Sigmoid colon (tissue), 7 donors: ENCODE measurements at places on chromosomes 12 and 14. TPM values are rescaled to one million over a fixed set of nuclear protein-coding genes. Genes with fewer than 3 reads are reported as not detected.
A peak's percentile ranks its signal among the peaks of the same experiment; 100 is the strongest.

- no peaks in the 10 kb centered on the region for H3K27me3 ChIP-seq
- no peaks in the 10 kb centered on the region for H3K4me1 ChIP-seq
- DNase-seq = no peak
- no peaks in the 10 kb centered on the region for H3K36me3 ChIP-seq
- H3K4me3 ChIP-seq = no peak overlapping the region
- H3K27ac ChIP-seq = no peak overlapping the region
These were observed 14.3 kb upstream of the PTGER2 start for GRCh38 chr14:52299692-52300278.

GRCh38 chr14:68247676-68248268 is 428.2 kb downstream of the RAD51B start:
- no peaks in the 10 kb centered on the region for H3K27me3 ChIP-seq
- H3K4me3 ChIP-seq = no peak overlapping the region
- DNase-seq = peak; percentile 80
- no peaks in the 10 kb centered on the region for H3K36me3 ChIP-seq

Gene TAS2R7
- not detected for total RNA-seq

Gene ARHGAP9
- total RNA-seq = 16.3 TPM
